Cardiac muscle cell (in vitro differentiated cells and primary cell): ENCODE measurements at places on chromosomes 2 and 18. TPM values are rescaled to one million over a fixed set of nuclear protein-coding genes. Genes with fewer than 3 reads are reported as not detected.

DNA sequence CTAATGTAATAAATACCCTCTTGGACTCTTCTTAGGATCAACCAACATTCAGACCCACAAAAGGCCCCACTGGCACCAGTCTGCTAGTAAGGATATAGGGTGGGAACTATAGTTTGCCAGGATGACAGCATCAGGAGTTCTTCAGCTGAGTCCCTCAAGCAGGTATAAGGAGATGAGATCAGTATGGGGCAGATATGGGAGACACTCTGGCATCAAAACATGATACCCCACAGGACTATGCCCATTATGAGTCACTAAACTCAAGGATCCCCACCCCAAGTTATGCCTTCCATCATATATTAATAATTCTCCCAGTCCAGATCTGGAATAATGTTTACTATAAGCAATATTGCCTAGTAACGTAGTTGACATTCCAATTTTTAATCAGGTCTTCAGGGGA is 83.1 kb upstream of the CCDC141 start:
- H3K36me3 ChIP-seq: no peaks in the 10 kb centered on the region
- no peak overlapping the region for H3K4me3 ChIP-seq
- no peak for DNase-seq
- H3K4me1 ChIP-seq: peaks cover 17% of the 10 kb centered on the region
- no peaks in the 10 kb centered on the region for H3K27me3 ChIP-seq

C2orf80 gene
- total RNA-seq: not detected in 2 replicates

DNA sequence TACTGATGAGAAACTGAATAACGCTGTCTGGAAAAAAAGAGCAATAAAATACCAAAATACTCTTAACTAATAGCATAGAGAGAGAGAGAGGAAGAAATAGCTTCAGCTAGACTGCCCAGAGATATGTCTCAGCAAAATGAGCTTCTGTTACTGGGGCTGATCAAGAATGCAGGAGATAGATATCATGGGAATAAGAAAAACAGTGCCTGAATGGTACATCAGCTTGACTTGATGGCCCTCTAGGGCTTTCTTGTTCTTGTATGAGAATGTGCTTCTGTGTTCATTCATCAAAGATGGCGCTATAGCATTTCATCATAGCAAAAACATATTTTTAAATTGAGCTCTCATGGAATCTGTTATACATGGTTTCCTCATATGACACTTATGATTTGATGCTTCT is 151.2 kb downstream of the CALCRL start:
- no peak overlapping the region for H3K27ac ChIP-seq
- H3K27me3 ChIP-seq: no peaks in the 10 kb centered on the region
- H3K4me3 ChIP-seq: no peak overlapping the region
- H3K4me1 ChIP-seq: no peaks in the 10 kb centered on the region
- DNase-seq: no peak

DNA sequence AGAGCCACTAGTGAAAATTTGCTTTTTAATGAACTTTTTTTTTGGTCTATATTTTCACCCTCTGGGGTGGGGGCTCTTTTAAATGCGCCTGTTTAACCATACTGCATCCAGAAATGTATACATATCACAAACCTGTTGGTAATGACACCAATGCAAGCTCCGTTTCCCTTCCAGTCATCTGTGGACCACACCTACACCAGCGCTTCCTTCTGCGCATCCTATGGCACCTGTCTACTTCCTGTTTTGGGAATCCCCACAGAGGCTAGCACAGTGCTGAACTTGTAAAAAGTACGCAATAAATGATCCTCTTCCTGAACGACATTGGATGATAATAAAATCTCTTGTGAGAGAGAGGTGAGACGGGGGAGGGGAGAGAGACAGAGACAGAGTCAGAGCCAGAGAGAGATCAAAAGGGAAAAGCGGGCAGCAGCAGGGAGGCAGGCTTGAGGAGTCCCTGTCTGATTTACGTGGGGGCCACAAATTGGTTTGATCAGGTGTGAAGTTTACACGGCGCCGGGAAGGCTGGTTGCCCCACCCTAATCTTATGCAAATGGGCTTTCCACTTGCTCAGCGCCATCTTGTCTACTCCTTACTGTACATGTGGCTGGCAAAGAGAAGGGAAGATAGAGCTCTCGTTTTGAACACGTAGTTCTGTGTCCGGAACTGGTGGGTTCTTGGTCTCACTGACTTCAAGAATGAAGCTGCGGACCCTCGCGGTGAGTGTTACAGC is 38.1 kb upstream of the SLC38A11 start:
- no peak overlapping the region for H3K4me3 ChIP-seq
- H3K36me3 ChIP-seq: no peaks in the 10 kb centered on the region
- DNase-seq: no peak
- no peaks in the 10 kb centered on the region for H3K4me1 ChIP-seq

DNA sequence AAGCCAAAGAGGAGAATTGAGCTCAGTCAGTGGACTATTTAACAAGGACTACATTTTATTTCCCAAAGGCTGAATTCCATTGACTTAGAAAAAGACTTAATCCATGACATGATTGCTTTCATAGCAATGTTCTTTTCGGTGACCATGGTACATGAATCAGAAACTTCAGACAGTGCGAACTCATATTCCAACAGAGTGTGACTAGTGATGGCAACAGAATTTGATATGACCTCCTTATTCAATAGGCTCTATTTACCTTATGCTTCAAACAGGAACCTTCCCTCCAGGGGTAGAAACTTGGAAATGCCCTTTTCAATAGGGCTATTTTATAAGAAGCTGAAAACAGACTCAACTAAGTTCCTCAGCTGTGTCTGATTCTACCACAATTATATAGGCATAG is 191.9 kb downstream of the RND3 start:
- no peak for DNase-seq
- no peaks in the 10 kb centered on the region for H3K4me1 ChIP-seq
- no peak overlapping the region for H3K4me3 ChIP-seq
- no peaks in the 10 kb centered on the region for H3K36me3 ChIP-seq

DNA sequence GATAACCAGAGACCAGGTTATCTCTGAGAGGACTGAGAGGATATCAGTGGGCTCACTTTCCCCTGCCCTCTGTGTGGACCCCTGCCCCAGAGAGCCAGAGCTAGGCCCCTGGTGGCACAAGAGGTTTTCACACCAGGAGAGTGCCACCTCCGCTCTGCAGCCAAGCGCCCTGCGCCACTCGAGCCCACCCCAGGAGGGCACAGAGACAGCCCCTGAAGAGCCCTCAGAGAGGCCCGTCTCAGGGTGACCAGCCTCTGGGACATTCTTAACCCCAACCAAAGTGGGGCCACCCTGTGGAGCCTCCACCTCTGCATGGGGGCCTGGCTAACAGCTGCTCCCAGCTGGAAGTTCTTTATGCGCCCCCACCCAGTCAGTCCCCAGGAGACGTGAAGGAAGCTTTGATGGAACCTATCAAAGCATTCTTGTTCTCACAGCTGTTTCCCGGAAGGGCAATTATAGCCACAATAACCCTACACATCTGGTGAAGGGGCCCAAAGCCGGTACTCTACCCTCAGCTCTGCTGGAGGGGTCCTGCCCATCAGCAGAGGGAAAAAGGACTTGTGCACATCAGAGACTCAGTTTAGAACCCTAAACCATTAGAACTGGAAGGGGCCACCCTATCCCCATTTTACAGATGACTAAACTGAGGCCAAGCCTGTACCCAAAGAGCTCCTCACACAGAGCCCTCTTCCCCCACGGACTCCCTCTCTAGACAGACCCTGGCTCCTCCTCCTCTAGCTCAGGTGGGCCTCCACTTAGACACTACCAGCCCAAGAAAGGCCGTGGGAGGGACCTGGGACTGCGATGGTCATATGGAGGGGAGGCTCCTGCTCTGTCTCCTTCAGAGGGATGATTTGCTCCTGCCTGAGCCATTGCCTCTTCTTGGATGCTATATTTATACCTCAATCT is 101.1 kb downstream of the ZFP36L2 start:
- H3K27ac ChIP-seq: no peak overlapping the region
- DNase-seq: no peak
- no peaks in the 10 kb centered on the region for H3K27me3 ChIP-seq
- no peak overlapping the region for H3K4me3 ChIP-seq

APCDD1 gene
- 30.8 and 32.8 TPM in 2 replicates for total RNA-seq

COLEC11 gene
- 4.7 and 5.4 TPM in 2 replicates for total RNA-seq

DNA sequence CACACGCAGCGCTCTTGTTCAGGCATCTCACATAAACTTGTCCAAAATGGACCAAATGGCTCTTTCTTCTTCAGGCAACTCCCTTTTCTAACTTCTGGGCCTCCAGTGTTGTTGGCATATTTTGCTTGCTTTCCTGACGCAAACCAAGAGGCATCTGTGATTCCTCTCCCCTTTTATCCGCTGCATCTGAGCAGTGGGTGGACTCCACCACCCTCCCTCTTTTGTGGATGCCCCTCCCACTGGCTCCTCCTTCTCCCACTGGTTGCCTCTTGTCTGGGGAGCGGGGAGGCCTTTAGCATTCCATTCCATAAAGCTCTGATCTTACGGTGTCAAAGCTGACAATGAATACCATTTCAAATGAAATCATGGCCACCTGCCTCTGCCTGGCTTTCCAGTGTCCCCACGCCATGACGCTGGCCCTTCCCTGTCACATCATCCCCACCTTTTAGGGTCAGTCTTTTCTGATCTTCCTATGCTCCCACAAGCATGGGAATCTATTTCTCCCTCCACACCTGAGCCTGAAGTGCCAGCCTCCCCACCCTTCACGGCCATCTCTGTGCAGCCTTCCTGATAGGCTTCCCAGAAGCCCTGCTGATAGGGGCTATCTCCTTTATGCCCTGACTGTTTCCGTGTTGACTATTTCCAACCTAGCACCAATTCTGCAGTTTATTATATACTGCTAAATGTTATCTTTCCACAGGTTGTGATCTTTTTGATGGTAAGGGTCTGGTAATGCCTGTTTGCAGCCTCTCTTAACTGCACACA is 51.5 kb downstream of the RPL37A start:
- no peaks in the 10 kb centered on the region for H3K27me3 ChIP-seq
- no peak overlapping the region for H3K27ac ChIP-seq
- no peaks in the 10 kb centered on the region for H3K4me1 ChIP-seq
- no peaks in the 10 kb centered on the region for H3K36me3 ChIP-seq
- H3K4me3 ChIP-seq: no peak overlapping the region
- DNase-seq: no peak

DNA sequence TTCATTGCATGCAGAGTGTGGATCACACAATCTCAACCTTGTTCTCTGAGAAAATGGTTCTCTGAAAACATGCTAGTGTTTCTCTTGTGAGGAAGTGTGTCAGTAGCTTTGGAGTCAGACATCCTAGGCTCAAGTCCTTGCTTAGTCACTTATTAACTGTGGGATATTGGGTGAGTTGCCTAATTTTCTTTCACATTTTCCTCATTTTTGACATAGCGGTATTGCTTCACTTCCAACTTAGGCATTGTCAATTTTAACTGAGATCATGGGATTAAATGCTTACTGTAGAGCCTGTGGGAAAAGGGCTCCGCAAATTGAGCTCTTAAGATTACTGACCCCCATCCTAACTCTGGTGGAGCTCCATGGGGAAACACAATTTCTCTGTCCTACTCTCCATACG is 622.2 kb downstream of the CNTNAP5 start:
- H3K36me3 ChIP-seq: no peaks in the 10 kb centered on the region
- H3K27ac ChIP-seq: no peak overlapping the region
- H3K27me3 ChIP-seq: no peaks in the 10 kb centered on the region
- no peak overlapping the region for H3K4me3 ChIP-seq

- H3K27me3 ChIP-seq: no peaks in the 10 kb centered on the region
- no peak overlapping the region for H3K27ac ChIP-seq
- no peak overlapping the region for H3K4me3 ChIP-seq
- DNase-seq: no peak
- peaks cover 33% of the 10 kb centered on the region for H3K4me1 ChIP-seq
- H3K36me3 ChIP-seq: no peaks in the 10 kb centered on the region
These were observed 58.6 kb downstream of the LCLAT1 start for GRCh38 chr2:30505500-30506180.

DNA sequence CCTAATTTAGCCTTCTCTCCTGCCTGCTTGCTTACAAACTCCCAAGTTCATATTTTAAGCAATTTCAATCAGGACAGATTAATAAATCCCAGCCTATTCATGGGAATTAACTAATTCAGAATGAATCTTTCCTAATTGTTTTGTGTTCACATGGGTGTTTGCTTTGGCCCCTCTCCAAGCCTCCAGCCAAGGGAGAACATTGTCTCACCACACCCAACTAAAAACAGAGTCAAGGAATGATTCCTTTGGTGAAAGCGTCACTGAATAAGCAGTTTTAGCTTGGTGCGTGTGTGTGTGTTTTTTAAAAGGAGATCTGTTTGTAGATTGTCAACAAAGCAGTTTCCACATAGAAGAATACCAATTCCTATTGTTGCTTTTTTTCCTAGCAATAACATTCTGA is 43.0 kb upstream of the DSG1 start:
- H3K36me3 ChIP-seq: no peaks in the 10 kb centered on the region
- H3K4me3 ChIP-seq: no peak overlapping the region
- no peak overlapping the region for H3K27ac ChIP-seq
- no peak for DNase-seq

RASGRP3 gene
- 19.8 and 25.4 TPM in 2 replicates for total RNA-seq

- no peak for DNase-seq
- peaks cover 61% of the 10 kb centered on the region for H3K27me3 ChIP-seq
- H3K27ac ChIP-seq: no peak overlapping the region
- no peaks in the 10 kb centered on the region for H3K36me3 ChIP-seq
- no peaks in the 10 kb centered on the region for H3K4me1 ChIP-seq
These were observed 13.0 kb upstream of the DLX1 start for GRCh38 chr2:172072303-172072702.

KCNK3 gene
- 2.9 and 6.2 TPM in 2 replicates for total RNA-seq

GRCh38 chr18:933082-933481 is 28.4 kb downstream of the ADCYAP1 start:
- peaks cover 4% of the 10 kb centered on the region for H3K27me3 ChIP-seq
- no peak overlapping the region for H3K27ac ChIP-seq
- no peak for DNase-seq

DNA sequence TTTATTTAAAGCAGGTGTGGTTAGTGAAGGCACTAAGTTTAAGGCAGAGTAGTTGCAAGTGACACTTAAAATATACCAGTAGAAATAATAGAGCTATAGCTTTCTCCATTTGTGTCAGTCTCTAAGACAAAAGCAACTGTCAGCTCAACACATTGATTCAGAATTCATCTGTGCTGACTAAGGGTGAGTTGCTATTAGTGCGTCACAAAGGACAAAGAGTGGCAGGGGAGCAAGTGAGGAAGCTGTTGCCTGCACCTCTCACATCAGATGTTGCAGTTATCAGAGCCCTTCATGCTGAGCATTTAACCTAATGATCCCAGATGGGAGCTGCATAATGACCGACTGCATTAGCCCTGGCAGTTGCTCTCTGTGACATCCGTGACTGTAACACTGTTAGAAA is 138.6 kb downstream of the DTNA start:
- H3K36me3 ChIP-seq: no peaks in the 10 kb centered on the region
- H3K4me3 ChIP-seq: no peak overlapping the region
- H3K27ac ChIP-seq: no peak overlapping the region
- no peaks in the 10 kb centered on the region for H3K27me3 ChIP-seq
- no peak for DNase-seq

DNA sequence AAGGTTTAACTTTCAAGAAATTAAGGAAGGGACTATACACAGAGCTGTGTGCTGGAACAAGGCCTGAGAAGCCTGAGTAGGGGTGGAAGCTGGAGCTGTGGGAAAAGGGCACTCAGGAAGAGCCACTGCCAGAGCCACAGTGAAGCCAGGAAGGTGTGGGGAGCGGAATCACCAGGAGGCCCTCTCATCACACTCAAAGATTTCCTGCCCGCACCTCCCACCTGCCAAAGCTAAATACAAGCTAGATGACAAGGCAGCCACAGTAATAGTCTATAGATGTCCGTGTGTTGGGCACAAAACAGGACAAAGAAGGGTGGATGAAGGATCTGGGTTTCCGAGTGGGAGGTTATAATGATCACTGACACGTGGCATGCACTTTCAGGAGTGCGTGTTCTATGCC is 126.0 kb downstream of the ZNF532 start:
- no peak overlapping the region for H3K27ac ChIP-seq
- no peak overlapping the region for H3K4me3 ChIP-seq
- no peaks in the 10 kb centered on the region for H3K36me3 ChIP-seq
